GM03348 (cell line): ENCODE measurements at places on chromosomes 4 and X.
A peak's percentile ranks its signal among the peaks of the same experiment; 100 is the strongest.

GRCh38 chr4:336099-336892 lies 1.3 kb upstream of the ZNF141 start:
- DNase-seq: peak; percentile 59

DNA sequence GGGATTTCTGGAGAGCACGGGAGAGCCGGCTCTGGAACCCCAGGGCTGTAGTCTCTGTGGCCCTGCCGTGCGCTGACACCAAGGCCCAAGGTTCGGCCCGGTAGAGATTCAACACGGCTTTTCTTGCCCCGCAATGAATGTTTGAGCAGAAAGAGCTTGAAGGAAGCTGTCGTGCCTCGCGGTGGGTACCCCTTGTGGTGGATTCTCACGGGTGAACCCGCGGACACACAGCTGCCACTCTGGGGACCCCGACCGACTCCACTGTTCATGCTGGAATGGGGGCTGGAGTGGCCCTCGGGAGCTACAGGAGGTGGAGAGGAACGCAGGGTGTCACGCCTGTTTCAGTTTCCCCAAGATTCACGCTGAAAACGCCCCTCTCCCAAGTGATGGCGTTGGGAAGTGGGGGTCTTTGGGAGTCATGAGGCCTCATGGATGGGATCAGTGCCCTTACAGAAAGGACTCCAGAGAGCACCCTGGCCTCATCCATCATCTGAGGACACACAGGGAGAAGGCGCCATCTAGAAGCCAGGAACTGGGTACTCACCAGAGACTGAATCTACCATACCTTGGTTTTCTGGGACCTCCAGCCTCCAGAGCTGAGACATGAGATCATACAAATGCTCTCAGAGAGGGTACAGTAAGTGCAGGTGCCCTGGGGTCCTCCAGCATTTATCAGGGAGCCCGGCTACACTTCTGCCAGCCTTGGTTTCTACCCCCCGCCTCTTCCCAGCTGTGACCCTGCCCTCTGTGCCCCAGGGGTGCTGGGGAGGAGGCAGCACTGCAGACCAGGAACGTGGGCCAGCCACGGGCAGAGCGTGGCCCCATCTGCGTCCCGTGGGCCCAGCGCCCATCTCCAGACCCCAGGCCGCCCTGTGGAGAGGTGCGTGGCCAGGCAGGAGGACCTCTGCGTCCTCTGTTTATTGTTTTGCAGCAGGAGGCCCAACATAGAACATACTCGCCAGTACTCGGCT lies 6.4 kb downstream of the SLC25A6 start:
- peak; percentile 1 for DNase-seq

DNA sequence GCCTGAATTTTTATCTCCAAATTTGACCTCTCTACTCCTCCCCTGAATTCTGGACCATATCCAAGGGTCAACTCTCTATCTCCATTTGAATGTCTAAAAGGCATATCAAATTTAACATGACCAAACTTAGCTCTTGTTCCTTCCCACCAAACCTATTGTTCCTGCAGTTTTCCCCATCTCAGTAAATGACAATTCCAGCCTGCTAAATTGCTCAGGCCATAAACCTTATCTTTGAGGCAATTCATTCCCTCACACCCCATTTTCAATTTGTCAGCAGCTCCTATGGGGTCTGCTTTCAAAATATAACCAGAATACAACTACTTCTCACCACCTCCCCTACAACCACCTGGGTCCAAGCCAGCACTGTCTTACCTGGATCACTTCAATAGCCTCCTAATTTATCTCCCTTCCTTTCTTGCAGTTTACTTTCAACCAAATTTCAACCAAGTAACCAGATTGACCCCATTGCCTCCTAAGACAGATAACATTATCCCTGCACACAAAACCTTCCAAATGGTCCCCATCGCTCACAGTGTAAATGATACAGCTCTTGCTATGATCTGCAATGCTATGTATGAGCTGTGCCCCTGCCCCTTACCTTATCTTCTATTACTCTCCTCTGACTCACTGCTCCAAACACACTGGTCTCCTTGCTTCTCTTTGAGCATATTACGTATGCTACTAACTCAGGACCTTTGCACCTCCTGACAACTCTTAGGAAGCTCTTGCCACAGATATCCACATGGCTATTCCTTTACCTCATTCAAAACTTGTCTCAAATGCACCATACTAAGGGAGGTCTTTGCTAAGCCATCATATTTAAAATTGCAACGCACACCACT lies 66.0 kb downstream of the CAMK2D start:
- no peak for DNase-seq

GRCh38 chrX:149472625-149473024 lies 32.5 kb downstream of the IDS start:
- no peak for DNase-seq
